ENCODE measurements at places on chromosomes 1 and 21.

DNA sequence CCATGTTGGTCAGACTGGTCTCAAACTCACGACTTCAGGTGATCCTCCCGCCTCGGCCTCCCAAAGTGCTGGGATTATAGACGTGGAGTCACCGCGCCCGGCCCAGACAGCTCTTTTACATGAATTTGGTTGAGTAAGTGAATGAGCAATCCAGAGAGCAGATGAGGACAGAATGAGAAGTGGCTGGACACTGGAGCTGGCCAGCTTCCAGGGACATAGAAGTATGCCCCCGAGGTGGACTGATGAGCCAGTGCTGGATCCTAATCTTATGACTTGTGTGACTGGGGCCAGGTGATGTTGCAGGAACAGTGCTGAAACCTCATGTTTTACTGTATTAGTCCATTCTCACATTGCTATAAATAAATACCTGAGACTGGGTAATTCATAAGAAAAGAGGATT is 35.9 kb upstream of the KANK4 start:
- DNase-seq: no peak

DNA sequence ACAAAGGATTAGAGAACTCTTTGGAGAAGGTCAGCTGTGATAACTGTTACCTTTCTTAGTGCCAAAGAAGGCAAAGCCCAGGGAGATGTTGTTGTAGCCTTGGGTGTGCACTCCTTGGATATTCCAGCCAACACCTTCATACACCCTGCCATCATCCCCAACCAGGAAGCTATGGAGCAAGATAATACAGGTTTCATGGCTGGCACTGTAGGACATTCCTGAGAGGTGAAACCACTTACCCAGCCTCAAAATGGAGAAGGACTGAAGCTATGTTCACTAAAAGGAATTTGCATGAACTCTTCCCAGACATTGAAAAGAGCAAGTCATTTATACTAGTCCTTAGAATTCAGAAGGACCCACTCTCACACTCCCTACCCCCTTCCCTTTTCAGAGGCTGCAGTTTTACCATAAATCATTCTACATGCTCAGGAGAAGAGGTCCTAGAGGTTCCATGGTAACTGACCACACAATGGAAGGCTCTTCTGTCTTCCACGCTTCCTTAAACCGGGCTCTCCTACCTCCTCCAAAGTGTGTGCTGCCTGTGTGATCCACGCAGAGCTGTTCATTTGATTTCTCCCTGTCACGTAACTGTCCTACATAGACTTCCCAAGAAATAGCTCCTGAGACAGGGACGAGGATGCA is 5.5 kb downstream of the PGLYRP4 start:
- DNase-seq: no peak

DNA sequence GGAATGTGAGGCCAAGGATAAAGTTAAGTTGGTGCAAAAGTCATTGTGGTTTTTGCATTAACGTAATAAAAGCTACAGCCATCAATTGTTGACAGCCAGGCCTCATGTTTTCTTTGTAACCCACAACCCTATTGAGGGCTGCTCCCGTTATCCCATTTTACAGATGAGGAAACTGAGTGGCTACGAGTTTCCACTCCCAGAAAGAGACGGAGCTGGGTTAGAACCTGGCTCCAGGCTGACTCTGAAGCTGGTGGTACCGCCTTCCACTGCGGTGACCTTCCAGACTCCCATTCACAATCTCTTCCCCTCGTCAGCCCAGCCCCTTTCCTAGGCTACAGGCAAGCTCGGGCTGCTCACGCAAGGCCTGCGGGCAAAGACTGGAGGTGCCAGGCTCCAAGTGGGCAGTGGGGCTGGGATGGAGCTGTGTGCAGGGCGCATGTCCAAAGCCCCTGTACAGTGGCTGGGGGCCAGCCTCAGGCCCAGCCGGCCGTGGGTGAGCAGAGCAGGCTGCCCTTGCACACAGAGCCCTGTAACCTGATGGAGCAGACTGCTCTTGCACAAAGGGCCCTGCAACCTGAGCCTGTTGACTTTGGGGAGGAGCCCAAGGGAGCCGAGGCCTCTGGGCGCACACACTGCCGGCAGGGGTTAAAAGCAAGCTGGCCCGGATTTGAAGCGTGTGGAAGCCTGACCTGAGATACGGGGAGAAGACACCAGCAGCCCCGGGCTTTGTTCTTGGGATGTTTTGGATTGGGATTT is 97.4 kb upstream of the TMPRSS2 start:
- no peak for DNase-seq

DNA sequence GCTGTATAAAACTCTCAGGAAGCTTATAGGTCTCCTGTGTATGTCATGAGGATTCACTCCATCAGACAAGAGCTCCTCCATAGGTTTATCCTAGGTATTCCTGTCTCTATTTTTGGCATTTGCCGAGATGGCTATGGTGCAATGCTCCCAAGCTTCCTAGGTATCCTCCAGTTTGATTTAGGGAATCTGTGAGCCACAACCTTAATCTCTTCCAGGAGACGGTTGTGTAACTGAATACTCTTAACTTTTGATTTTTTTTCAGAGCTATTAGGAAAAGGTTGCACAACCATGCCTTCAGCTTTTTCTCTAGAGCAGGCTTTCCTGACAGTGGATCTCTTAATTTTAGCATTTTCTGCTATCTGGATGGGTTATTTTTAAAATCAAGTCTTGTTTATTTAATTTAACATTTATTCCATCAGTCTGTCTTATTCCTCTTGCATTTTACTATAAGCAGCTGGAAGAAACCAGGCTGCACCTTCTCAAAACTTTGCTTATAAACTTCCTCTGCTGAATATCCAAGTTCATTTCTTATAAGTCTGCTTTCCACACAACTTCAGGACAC is 69.4 kb upstream of the BACE2 start:
- DNase-seq: no peak

- DNase-seq: no peak
Observed at GRCh38 chr1:241440904-241441303, 78.7 kb downstream of the FH start.

DNA sequence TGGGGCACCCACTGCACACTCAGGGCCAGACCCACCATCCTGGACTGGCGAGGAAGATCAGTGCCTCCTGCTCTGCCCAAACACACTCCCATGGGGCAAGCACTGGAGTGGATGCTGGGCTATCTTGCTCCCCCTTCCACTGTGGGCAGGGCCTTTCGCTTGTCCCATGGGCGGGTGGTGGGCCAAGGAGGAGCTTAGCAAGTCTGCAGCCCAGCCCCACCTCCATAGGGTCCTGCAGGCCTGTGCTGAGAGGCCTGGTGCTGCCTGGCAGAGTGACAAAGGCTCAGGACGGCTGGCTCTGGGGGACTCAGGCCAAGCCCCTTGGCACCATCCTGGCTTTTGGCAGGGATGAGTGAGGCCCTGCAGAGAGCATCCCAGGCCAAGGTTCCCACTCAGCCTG is 89.4 kb downstream of the PTPRU start:
- DNase-seq: no peak

GRCh38 chr1:225460737-225461532 is 33.1 kb upstream of the LBR start:
- peak; percentile 54 for DNase-seq

DNA sequence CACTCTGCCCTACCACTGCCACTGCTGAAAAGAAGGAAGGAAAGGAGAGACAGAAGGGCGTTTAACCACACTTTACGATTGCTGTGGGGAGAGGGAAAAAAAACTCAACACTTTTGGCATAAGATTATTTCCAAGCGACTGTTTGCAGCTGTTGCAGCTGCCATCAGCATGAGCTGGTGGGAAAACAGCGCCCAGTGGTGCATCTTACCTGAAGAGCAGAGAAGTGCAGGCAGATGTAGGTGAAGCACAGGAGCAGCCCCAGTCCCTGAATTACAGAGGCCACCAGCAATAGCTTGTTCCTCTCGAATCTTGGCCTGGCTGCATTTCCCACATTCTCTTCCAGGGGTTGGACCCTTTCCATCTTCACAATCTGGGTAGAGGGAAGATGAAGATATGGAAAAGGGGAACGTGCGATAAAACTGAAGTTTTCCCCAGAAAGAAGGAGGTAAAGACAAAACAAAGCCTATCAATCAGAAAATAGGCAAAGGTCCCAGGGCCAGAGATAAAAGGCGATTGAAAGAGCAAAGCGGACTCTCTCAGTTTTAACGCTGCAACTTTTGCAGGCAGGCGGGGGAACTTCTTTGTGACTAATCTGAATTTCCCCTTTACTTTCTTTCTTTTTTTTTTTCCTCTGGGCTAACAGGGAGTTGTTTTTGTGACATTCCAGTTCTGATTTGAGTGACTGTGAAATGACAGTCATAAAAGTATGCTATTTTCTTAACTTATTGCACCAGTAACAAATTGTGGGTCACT is at the start of gene TNFSF4:
TNFSF4 (minus strand) TSS at position 516 of the 753 bp plus-strand sequence; CDS start at position 361, 155 bp downstream.
- DNase-seq: peak; percentile 10

DNA sequence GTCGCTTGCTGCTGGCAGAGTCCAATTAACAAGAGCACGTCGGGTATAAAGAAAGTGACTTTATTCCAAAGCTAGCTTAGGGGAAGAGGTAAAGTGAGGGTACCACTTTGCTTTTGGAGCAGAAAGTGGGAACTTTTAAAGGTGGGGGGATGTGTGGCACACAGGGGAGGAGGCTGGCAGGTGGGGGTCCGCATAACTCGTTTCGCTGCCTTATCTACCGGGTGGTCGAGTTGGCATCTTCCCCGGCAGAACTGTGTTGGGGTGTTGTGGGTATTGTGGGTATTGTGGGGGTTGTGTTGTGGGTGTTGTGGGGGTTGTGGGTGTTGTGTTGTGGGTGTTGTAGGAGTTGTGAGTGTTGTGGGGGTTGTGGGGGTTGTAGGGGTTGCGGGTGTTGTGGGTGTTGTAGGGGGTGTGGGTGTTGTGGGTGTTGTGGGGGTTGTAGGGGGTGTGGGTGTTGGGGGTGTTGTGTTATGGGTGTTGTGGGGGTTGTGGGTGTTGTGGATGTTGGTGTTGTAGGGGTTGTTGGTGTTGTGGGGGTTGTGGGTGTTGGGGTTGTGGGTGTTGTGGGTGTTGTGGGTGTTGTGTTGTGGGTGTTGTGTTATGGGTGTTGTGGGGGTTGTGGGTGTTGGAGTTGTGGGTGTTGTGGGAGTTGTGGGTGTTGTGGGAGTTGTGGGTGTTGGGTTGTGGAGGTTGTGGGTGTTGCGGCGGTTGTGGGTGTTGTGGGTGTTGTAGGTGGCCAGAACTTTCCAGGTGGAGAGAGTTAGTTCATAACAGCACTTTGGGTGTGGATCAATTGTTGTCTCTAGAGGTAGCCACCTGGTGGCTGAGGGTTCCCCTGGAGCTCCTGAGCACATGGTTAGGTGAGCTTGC is 52.7 kb downstream of the AGPAT3 start:
- DNase-seq: peak; percentile 26

- DNase-seq: no peak
Observed at GRCh38 chr1:239952348-239953308, 139.1 kb upstream of the FMN2 start.

DNA sequence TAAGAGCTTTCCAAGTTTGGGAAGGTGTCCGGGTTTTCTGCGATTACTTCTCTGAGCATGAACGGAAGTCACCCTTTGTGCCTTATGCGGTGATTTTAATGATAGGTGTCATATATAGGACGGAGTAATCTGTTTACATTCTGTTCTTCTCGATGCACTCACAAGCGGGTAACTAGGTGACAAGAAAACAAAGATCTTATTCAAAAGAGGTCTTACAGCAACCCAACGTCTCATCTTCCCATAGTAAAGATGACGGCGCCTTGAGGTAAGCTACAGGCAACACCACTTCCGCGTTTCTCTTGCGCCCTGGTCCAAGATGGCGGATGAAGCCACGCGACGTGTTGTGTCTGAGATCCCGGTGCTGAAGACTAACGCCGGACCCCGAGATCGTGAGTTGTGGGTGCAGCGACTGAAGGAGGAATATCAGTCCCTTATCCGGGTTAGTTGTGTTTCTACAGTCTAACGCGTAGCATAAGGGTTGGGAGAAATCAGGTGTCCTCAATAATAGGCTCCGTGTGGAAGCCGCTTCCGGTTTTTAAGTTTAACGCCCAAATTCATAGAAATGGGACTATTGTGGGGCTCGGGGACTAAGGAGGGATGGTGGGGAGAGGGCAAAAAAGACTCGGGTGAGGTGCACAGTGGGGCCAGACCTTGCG is at the start of gene UFC1:
UFC1 (plus strand) TSS at position 297 of the 656 bp plus-strand sequence; CDS start at position 317, 20 bp downstream.
- peak; percentile 85 for DNase-seq

DNA sequence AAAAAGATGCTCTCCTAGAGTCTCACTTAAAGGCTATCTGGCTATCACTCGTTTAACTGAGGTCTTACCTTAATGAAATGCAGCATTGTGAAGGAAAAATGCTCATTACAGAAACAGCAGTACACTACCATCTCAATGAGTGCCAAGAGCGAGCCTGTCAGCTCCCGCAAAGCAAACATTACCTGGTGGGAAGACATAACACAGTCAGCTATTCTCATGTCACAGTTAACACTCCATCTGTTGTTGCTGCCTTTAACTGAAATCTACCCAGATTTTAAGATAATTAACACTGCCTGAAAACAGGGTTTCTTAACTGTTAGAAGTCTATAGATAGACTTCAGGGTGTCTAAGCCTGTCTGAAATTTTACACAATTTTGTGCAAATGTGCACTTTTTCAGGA is 39.1 kb downstream of the PCSK9 start:
- no peak for DNase-seq

- DNase-seq: no peak
Observed at GRCh38 chr21:43954896-43955295, 57.2 kb upstream of the TRAPPC10 start.

DNA sequence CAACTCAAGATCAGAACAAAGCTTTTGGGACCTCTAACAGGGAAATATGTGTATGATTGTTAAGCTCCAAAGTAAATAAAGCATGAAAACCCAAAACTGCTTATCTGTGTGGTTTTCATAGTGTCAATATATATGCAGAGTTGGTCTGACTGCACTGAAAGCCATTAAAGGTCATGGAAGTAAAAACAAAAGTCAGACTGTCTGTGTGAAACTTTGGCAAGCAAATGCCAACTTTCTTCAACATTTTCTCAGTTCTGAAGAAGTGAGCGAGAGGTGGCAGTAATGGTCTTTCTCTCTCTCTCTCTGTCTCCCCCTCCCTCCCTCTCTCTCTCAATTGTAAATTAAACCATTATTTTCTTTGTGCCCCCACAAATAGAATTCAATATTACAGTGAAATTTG is 100.1 kb upstream of the S1PR1 start:
- DNase-seq: no peak

GRCh38 chr1:231301990-231302389 is 35.7 kb downstream of the EXOC8 start:
- DNase-seq: no peak

DNA sequence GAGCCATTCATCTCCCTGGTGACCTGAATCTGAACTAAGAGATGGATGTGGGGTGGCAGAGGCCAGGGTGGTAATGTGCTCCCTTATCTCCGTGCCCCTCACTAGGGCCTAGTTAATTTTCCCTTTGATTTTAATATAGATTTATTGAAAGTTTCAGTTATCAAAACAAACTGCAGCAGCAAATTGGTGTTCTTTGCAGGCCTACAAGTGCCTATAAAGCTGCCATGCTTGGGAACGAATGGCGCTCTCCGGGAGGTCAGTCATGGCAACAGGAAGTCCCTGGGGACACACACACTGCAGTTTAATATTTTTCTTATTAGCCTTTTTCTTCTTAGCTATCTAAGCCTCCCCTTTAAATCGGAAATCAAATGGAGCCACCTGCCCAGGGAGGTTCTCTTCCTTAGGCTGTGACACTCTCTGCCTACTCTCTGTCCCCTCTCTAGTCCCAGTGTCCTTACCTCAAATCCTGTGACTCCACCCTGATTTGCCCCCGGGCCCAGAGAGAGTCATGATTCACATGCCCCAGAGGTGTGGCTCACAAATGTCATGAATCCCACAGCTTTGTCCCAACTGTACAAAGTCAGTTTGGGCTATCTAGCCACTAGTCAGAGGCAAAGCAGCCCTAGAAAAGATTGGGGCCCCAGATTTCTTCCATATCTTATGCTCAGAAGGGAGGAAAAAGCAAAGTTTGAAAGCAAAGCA is 4.3 kb upstream of the ERI3 start:
- DNase-seq: no peak

Data from stimulated activated CD4-positive, alpha-beta T cell treated with anti-CD3 and anti-CD28 coated beads, Interleukin-1b, Interleukin-23, amount 100 ng/mL, for 48 hours (primary cell).